ENCODE measurements at places on chromosomes 11 and 22.
A peak's percentile ranks its signal among the peaks of the same experiment; 100 is the strongest.

DNA sequence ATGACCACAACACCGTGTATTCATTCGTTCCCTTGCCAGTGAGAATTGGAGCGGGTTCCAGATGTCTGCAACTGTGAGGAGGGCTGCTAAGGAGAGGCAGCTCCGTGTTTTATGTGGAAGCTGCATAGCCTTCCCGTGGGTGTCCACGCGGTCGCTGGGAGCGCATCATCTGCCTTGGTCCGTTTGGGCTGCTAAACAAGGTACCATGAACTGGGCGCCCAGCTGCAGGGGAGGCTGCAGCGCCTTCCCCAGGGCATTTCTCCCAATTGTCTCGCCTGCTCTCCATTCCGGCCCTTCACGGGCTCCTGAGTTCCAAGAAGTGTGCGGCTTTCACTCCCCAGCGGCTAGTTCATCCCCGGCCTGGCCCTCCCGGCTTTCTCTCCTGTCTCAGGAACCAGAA, 1446.4 kb downstream of the TBC1D22A start:
- DNase-seq: no peak

GRCh38 chr22:44735518-44736428, 16.6 kb upstream of the ARHGAP8 start:
- DNase-seq: peak; percentile 51

GRCh38 chr11:72634472-72635095, 39.6 kb downstream of the PDE2A start:
- DNase-seq: no peak

- DNase-seq: no peak
Observed at GRCh38 chr11:63880403-63880790, 36.6 kb downstream of the RCOR2 start.

- DNase-seq: no peak
Observed at GRCh38 chr22:38016182-38017151, 32.1 kb upstream of the SOX10 start.

DNA sequence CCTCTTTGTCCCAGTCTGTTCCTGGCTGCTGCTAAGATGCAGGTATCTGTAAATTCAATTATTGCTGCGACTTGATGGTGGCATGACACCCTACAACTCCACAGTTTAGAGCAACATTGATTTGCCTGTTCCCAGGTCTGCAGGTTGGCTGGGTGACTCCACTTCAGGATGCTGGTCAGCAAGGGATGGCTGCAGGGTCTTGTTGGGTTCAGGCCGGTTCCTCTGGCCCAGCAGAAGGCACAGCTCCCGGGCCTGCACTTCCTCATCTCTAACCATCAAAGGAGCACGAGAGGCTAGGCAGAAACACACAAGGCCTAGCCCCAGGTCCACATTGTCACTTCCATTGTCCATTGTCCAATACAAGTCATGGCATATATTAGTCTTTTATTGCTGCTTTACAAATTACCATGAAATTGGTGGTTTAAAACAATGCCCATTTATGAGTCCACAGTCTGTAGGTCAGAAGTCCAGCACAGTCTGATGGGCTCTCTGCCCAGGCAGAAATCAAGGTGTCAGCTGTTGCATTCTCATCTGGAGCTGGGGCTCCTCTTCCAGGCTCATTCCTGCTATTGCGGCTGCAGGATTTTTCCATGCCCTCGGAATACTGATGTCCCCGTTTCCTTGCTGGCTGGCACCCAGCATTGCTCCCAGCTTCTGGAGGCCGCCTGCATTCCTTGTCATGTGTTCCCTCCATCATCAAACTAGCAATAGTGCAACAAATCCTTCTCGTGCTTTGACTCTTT, 96.6 kb upstream of the LMO1 start:
- DNase-seq: no peak

DNA sequence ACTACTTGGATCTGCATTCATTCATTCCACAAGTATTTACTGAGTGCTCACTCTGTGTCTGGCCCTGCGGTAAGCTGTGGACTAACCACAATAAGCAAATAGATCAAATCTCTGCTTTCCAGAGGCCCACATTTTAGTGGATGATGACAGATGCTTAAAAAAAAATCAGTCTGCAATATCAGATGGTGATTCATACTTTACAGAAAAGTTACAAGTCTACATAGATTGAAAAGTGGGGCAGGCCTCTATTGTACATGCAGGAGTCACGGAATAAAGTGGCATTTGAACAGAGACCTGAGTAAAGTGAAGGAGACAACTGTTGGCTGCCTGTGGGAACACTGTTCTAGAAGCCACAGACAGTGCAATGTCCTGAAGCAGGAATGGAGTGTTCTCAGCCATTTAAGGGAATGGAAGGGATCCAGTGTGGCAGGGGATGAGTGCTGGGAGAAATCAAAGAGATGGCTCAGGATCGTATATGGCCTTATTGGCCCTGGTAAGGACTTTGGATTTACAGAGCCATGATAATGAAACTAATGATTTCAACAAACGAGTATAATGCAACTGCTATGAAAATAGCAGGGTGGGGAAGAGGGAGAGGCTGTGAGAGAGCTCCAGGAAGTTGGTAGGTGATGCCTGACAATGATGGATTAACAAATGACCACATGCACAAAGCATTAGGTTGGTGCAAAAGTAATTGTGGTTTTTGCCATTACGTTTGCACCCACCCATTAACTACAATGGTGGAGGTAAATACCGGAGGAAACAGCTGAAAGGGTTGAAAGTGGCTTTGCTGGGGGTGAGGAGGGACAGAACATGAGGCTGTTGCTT, 31.1 kb downstream of the TMEM45B start:
- peak; percentile 67 for DNase-seq
